ENCODE measurements at places on chromosomes 7 and 10.

DNA sequence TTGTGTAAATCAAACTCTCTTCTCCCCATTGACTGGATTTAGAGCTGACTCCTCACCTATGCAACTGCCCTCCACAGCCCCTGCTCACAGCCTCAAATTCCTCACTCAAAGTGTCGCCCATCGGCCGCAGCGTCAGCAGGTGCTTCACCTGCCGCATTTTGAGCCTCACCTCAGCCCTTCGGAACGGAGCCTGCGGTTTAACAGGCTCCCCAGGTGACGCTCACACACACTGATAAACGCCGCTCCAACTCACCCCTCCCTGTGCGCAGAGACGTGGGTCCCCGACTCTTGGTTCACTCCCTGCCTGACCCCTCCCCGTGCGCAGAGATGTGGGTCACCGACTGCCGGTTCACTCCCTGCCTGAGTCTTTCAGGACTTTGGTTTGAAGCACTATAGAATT is 57.1 kb downstream of the CARD11 start:
- no peak overlapping the region for H3K4me3 ChIP-seq
- H3K27ac ChIP-seq = no peak overlapping the region
- DNase-seq = no peak
- peaks cover 13% of the 10 kb centered on the region for H3K4me1 ChIP-seq
- H3K36me3 ChIP-seq = peaks cover 9% of the 10 kb centered on the region
- no peaks in the 10 kb centered on the region for H3K27me3 ChIP-seq

GRCh38 chr10:33126742-33127141 is 168.7 kb upstream of the ITGB1 start:
- H3K4me1 ChIP-seq = peaks cover 82% of the 10 kb centered on the region
- H3K27me3 ChIP-seq = no peaks in the 10 kb centered on the region
- DNase-seq = no peak
- H3K36me3 ChIP-seq = no peaks in the 10 kb centered on the region

GRCh38 chr10:24467605-24468004 is 256.1 kb downstream of the ARHGAP21 start:
- H3K4me1 ChIP-seq = no peaks in the 10 kb centered on the region
- H3K27me3 ChIP-seq = no peaks in the 10 kb centered on the region
- H3K4me3 ChIP-seq = no peak overlapping the region
- DNase-seq = no peak
- no peaks in the 10 kb centered on the region for H3K36me3 ChIP-seq

GRCh38 chr10:24505759-24506158 is 217.9 kb downstream of the ARHGAP21 start:
- H3K4me1 ChIP-seq = no peaks in the 10 kb centered on the region
- H3K4me3 ChIP-seq = no peak overlapping the region
- no peak for DNase-seq
- H3K27ac ChIP-seq = no peak overlapping the region
- no peaks in the 10 kb centered on the region for H3K27me3 ChIP-seq

DNA sequence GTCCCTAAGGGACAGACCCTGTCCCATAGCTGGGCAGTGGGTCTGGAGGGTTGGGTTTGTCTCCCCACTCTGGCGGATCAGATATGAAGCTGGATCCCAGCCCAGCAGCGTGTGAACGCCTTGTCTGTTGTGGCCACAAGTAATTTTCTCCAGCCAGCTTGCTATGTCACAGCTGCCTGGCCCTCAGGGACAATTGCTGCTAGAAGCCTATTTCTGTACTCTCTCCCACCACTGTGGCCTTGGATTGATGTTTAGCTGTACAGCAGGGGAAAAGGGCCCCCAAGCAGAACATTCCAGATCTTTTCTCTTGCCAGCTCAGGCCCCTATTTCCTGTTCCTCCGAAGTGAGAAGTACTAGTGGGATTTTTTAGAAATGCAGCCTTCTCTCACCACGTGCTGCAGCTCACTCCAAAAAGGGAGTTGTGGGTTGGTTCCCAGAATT is 53.5 kb upstream of the WAC start:
- no peak overlapping the region for H3K27ac ChIP-seq
- DNase-seq = no peak
- H3K4me3 ChIP-seq = no peak overlapping the region
- H3K4me1 ChIP-seq = no peaks in the 10 kb centered on the region

DNA sequence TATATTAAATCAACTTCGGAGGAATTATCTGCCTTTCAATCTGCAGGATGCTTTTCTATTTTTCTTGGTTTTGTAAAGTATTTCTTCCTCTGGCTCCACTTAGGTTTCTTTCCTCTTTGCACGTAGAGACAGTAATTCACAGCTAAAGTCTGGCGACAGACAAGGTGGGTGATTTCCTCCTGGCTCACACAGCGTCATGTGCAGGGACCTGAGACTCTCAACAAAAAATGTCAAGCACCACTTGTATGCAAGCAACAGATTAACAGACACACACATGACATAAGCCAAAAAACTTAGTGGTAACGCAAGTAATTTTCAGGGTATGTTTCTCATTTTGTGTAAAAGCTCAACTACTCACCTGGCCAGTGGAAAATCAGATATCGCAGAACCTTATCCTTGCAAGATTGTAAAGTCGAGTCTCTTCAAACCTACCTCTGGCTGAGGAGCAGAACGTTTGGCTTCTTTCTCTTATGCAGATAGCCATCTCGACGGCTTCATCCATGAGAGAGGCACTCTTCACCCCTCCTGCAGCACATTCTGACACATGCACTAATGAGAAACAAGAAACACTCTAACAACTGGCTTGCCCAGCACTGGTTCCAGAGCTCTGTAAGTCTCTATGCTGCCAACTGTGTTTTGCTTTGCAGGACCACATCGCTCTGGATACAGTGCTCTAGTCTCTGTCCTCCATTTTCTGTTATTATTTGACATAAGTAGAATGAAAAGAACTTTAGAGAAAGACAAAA is 188.0 kb downstream of the CDCA7L start:
- H3K4me1 ChIP-seq = no peaks in the 10 kb centered on the region
- no peaks in the 10 kb centered on the region for H3K36me3 ChIP-seq
- no peaks in the 10 kb centered on the region for H3K27me3 ChIP-seq
- no peak overlapping the region for H3K27ac ChIP-seq
- no peak for DNase-seq

DNA sequence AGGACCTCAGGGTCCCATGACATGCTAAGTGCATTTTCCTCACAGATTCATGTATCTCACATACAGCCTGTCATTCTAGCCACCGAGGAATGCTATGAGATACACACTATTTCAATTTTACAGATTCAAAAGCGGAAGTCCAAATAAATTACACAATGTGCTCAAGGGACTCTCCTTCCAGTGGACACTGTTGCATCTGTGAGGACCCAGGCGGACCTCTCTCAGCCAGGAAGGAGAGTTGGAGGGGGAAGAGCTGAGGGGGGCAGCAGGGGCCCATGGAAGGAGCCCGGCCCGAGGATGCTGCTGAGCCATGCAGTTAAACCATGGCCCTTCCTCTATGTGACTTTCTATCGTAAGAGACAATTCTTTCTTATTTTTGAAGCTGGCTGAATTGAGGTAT is 93.6 kb downstream of the VOPP1 start:
- peaks cover 49% of the 10 kb centered on the region for H3K4me1 ChIP-seq
- peaks cover 7% of the 10 kb centered on the region for H3K36me3 ChIP-seq
- H3K27ac ChIP-seq = no peak overlapping the region
- H3K27me3 ChIP-seq = no peaks in the 10 kb centered on the region
- DNase-seq = no peak
- no peak overlapping the region for H3K4me3 ChIP-seq

DNA sequence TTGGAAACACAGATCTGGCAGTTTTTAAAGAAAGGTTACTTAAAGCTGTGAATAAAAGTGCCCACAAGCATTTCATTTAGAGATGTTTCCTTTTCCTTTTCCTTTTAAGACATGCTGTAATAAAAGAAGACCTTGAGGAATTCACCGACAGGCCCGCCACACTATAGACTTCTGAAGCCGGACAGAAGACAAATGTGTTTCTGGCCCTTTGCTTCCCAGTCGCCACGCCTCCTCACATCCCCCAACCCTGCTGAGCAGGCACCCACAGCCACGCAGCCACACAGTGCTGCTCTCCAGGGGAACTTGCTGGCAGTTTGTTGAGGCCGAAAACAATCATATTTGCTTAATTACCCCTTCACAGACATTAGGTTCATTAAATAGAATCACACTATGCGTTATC is 83.4 kb downstream of the SLC25A13 start:
- no peak for DNase-seq
- no peak overlapping the region for H3K27ac ChIP-seq
- H3K27me3 ChIP-seq = no peaks in the 10 kb centered on the region
- H3K4me3 ChIP-seq = no peak overlapping the region
- H3K4me1 ChIP-seq = no peaks in the 10 kb centered on the region
- no peaks in the 10 kb centered on the region for H3K36me3 ChIP-seq

- H3K27ac ChIP-seq = no peak overlapping the region
- no peak for DNase-seq
- no peak overlapping the region for H3K4me3 ChIP-seq
- no peaks in the 10 kb centered on the region for H3K27me3 ChIP-seq
Observed at GRCh38 chr10:102868911-102869257, 386 bp upstream of the AS3MT start.

DNA sequence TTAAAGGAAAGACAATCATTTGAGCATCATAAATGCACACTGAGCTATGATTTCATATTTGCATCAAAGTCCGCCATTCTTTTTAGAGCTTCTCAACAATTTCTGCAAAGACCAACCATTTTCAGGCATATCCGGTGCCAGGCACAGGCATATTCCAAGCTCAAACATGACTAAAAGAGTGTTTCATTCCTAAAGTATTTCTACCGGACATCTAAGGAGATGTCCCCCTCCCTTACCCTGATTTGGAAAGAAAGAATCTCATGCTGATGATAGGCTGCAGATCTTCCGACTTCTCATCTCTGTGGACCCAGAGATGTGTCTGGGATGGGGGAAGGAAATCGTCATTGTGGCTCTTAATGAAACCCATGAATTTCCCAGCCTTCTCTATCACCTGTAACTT is 600.5 kb upstream of the MGMT start:
- H3K27me3 ChIP-seq = no peaks in the 10 kb centered on the region
- no peak overlapping the region for H3K4me3 ChIP-seq
- no peaks in the 10 kb centered on the region for H3K36me3 ChIP-seq
- H3K4me1 ChIP-seq = no peaks in the 10 kb centered on the region
- no peak for DNase-seq

GRCh38 chr10:6181249-6181648 is 21.5 kb upstream of the PFKFB3 start:
- no peak overlapping the region for H3K4me3 ChIP-seq
- no peak for DNase-seq
- no peak overlapping the region for H3K27ac ChIP-seq
- H3K36me3 ChIP-seq = no peaks in the 10 kb centered on the region
- H3K27me3 ChIP-seq = no peaks in the 10 kb centered on the region
- H3K4me1 ChIP-seq = peaks cover 4% of the 10 kb centered on the region

GRCh38 chr7:81068-81925 is 111.1 kb upstream of the FAM20C start:
- H3K4me1 ChIP-seq = no peaks in the 10 kb centered on the region
- no peaks in the 10 kb centered on the region for H3K36me3 ChIP-seq
- no peak overlapping the region for H3K4me3 ChIP-seq

GRCh38 chr10:22722626-22723169 is 8.3 kb upstream of the PIP4K2A start:
- no peak for DNase-seq
- no peaks in the 10 kb centered on the region for H3K4me1 ChIP-seq
- H3K4me3 ChIP-seq = no peak overlapping the region
- no peaks in the 10 kb centered on the region for H3K27me3 ChIP-seq
- no peaks in the 10 kb centered on the region for H3K36me3 ChIP-seq

GRCh38 chr7:141463986-141464385 is 87.2 kb upstream of the AGK start:
- no peak for DNase-seq
- no peaks in the 10 kb centered on the region for H3K27me3 ChIP-seq
- no peak overlapping the region for H3K27ac ChIP-seq

GRCh38 chr7:55778631-55779030 is 83.9 kb downstream of the SEPTIN14 start:
- H3K4me3 ChIP-seq = no peak overlapping the region
- H3K4me1 ChIP-seq = no peaks in the 10 kb centered on the region
- no peaks in the 10 kb centered on the region for H3K36me3 ChIP-seq
- no peak for DNase-seq

DNA sequence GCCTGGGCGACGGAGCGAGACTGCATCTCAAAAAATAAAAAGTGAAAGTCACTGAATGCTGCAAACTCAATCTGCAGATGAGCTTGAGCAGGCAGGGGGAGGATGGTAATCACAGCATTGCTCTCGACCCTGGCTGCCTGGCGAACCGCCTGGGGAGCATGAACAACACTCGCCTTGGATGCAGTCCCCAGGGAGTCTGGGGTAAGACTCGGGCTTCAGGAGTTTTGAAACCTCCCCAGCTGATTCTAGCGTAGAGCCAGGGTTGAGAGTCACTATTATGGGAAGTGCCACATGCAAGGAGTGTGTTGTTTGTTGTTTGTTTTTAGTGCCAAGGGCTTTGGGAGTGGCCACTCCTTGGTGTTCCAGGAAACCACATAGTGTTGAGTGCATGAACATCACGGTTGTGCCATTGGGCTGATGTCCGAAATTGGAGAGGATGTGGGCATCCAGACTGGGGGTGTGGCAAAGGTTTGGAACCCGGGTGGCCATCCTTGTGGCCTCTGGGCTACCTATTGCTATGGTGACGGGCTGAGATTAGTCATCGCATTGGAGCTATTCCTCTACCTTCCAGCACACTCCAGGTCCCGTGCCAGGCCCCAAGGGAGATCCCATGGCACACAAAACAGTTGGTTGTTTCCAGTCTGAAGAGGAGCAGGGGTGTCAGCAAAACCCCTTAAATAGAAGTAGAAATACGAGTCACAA is 92.6 kb downstream of the RGS10 start:
- no peaks in the 10 kb centered on the region for H3K27me3 ChIP-seq
- H3K4me3 ChIP-seq = no peak overlapping the region
- no peak for DNase-seq
- peaks cover 22% of the 10 kb centered on the region for H3K36me3 ChIP-seq
- H3K27ac ChIP-seq = no peak overlapping the region

DNA sequence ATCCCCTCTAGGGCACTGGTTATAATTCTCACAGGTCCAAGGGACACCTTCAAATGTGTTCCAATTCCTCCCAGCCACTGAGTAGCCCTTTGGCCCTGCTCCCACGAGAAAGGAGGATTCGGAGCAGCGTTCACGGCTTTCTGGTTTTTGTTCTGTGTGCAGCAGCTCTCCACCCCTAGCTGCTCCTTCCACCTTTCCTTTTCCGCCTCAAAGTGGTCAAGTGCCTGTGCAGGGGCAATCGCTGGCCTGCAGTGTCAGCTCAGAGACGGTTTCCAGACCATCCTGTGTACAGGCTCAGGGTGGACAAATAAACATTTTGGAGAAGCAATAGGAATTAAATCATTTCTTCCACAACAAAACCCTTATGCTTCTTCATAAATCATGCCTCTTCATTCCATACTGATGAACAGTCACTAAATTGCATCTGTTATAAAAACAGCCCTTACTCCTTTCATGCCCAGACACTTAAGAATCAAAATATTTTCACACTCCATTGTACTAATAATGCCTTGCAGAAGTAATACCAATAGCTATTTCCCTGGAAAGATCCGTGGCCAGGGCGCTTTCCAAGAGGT is 1.1 kb downstream of the KIAA1549 start:
- peaks cover 12% of the 10 kb centered on the region for H3K4me1 ChIP-seq
- H3K27me3 ChIP-seq = peaks cover 13% of the 10 kb centered on the region
- peak overlapping the region; percentile 47 for H3K4me3 ChIP-seq
- no peaks in the 10 kb centered on the region for H3K36me3 ChIP-seq

All from effector memory CD4-positive, alpha-beta T cell (primary cell).